ENCODE measurements at places on chromosomes 2 and 18.

DNA sequence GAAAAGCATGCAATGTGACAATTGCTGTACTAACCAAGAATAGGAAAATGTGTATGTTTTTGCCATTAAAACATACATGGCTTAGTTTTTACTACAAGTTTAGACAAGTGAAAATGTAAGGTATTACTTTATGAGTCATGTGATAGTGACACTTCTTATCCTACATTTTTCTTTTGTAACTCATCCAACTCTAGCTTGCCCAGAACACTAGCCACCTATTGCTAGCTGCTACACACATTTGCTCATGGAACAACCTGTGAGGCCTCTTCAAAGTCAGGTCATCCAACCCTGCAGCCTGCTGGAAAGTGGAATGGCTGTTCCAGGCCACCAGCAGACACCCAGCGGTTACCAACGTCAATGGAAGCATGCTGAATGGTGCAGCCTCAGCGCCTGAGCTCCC lies 1043.9 kb downstream of the TMEM182 start:
- no peak for DNase-seq

GRCh38 chr2:75702593-75702992 lies 8.1 kb downstream of the GCFC2 start:
- no peak for DNase-seq

- no peak for DNase-seq
Observed at GRCh38 chr2:233462826-233463470, 103.6 kb downstream of the USP40 start.

GRCh38 chr2:168514692-168515091 lies 58.6 kb downstream of the CERS6 start:
- DNase-seq: no peak

DNA sequence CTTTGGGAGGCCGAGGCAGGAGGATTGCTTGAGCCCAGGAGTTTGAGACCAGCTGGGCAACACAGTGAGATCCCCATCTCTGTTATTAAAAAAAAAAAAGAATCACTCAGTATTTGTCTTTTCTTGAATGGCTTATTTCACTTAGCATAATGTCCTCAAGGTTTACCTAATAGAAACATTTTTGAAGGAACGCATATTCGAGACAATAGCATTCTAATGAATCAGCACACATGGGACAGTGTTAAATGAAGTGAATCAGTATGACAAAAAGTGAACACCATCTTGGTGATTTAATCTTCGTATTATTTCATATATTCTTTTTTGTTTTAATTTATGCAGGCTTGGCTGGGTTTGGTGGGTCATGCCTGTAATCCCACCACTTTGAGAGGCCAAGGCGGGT lies 44.7 kb downstream of the WIPF1 start:
- no peak for DNase-seq

DNA sequence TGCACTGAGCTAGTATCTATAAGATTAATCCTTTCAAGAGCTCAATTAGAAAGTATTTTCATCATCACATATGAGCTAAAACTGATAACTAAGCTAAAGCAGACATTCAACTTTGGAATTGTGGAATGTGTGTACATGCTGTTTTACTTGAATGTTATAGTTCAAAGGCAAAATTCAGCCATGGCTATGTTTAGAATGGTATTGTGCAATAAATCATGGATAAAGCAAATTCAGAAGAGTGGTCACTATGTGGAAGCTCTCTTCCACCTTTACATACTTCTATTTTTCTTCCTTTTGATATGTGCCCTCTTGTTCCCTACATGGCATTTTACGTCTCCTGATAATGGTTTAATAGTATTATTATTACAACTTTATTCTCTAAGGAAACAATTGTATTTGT lies 1366.3 kb upstream of the LRRTM1 start:
- no peak for DNase-seq

All from DMS 273 treated with DMSO at 0.1 percent for 48 hours (cell line).